Astrocyte of the cerebellum (primary cell): ENCODE measurements at places on chromosomes 1 and 21.

GRCh38 chr1:87115317-87115890, 201.0 kb downstream of the HS2ST1 start:
- peak; percentile 79 for DNase-seq

DNA sequence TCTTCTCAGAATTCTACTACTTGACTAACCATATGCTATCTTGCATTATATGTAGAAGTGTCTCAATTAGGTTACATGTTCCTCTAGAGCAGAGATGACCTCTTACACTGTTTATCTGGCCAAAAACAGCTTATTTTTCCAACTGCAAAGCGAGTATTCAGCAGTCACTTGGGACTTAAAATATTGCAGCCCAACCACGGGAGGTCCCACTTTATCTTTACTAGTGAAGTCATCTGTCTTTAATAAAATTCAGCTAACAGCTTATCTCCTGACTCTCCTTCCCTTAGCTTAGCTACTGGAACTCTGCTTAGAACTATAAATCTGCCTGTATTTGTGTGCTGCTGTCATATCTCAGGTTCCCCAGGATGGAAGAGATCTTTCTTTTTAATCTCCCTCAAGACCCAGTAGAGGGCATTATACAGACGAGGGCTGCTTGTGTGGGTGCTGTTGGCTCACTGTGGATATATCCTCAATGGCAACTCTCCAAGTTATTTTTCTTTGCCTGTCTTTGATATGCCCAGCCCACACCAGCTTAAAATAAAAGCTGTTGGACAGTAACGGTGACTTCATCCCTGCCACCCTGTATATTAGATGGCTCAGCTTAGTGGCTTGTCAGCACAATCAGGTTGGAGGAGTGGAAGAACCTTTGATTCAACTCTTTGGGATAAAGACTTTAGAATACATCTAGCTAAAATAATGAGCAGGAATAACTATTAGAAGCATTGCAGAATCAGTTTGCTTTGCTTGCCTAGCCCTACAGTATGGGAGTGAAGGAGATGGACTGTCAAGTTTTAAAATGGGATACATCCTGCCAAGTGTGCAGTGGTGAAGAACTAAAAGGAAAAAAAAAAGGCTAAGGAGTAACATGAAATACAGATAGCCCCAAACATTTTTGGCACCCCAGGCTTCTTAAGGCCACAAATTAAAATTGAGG, 9.6 kb downstream of the ENSA start:
- DNase-seq, result peak; percentile 22

DNA sequence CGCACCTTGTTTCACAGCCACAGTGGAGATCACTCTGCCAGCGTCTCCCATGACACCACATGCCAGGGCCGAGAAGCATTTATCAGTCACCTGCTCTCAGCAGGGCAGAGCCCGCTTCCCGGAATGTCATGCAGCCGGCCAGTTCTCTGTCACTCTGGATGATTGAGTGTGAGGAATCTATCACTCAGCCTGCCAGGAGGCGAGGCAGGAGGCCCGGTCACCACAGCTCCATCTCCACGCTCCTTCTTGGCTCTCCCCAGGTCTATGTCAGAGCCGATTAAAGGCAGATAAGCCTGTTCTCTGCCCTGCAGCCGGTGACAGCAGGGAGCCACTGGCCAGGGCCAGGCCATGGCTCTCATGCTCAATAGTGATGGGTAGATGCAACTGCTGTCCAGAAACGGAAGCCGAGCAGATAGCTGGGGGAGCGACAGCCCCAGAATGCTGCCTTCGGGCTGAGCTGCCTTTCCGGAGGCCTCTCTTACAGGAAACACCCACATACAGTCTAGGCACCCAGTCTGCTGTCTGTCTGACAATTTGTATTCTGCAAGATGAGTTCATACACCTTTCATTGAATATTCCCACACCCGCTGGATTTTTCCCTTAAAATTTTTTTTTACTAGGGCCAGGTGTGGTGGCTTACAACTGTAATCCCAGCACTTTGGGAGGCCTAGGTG, 64.1 kb downstream of the ACTL8 start:
- no peak for DNase-seq

- DNase-seq, result no peak
Measured at GRCh38 chr21:45709696-45710268, 66.3 kb downstream of the PCBP3 start.

GRCh38 chr1:2126331-2127186, 68.0 kb downstream of the FAAP20 start:
- DNase-seq, result no peak

DNA sequence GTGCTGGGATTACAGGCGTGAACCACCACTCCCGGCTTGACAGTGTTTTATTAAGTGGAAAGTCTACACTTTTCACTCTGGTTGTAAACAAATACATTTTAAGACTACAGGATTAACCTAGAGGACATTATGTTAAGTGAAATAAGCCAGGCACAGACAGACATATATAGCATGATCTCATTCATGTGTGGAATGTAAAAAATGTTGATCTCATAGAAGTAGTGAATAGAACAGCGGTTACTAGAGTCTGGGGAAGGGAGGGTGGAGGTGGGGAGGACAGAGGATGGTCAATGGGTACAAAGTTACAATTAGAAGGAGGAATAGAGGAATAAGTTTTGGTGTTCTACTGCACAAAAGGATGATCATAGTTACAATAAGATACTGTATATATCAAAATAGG, 16.9 kb downstream of the CTH start:
- DNase-seq, result no peak
